ENCODE measurements at places on chromosomes 6 and 20.

DNA sequence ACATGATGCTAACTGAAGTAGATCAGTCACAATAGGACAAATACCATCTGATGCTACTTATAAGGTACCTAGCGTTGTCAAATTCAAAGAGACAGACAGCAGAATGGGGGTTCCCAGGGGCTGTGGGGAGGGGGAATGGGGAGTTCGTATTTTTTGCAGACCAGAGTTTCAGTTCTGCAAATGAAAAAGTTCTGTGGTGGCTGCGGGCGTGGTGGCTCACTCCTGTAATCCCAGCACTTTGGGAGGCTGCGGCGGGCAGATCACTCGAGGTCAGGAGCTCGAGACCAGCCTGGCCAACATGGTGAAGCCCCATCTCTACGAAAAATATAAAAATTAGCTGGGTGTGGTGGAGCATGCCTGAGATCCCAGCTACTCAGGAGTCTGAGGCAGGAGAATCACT, 68.1 kb downstream of the SLC22A23 start:
- DNase-seq: no peak

- no peak for DNase-seq
Observed at GRCh38 chr20:57396984-57397692, 5.9 kb downstream of the RBM38 start.

- no peak for DNase-seq
Observed at GRCh38 chr6:18147160-18147559, 7.7 kb downstream of the TPMT start.

DNA sequence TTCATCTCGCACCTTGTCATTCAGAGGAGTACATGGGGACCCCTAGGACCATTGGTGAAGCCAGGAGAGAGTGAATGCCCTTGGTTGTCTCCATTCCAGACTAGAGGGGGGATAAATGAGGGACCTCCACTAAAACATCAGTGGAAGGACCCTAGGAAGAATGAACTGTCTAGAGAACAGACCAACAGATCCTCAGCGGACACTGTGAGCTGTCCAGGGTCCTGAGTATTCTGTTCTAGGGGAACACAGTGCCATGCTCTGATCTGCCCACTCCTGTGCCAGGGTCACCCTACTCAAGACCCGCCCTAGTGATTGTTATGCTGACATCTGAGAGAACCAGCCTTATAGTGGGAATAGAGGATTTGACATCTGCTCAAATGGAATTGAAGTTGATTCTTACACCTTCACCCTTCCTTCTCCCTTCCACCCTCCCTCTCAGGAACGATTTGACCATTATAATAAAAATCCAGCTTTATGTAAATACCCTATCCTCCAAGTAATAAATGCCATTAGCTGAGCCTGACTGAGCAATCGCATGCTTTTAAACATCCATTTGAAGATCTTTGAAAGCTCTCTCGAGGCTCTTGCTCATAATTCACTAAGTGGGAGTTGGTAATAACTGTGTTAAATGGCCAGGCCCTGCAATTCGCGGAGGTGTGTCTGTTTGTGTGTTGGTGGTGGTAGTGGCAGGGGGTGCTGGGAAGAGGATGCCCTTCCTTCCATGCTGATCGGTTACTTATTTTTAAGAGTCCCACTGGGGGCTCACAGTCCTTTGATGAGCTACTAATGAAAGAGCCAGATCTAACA, 43.6 kb upstream of the SLC32A1 start:
- DNase-seq: no peak

GRCh38 chr20:47535088-47535487, 33.4 kb downstream of the NCOA3 start:
- DNase-seq: no peak

DNA sequence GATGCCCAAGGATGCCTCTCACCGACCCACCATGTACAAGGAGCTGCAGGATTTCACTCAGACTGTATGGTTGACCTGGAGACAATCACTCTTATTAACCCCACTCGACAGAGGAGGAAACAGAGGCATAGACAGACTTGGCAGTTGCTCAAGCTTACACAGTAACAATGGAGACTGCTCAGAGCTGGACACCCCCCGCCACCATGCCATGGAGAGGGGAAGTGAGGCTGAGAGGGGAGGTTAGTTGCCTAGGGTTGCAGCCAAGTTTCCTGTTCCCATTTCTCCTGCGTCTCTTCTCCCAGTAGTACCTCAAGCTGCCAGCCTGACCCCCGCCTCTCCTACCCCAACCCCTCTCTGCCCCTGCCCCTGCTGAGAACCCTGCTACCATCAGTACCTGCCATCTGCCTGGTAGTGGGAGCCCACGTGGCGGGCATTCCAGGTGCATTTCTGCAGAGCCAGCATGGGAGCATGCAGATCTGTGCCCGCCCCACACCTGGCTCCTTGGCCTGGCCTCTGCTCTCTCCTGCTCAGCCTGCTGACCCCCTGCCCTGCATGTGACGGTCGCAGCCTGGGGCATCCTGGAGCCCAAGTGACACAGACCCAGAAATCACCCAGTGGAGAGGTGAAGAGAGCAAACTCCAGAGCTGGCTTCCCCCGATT, 157.7 kb downstream of the PREX1 start:
- no peak for DNase-seq

DNA sequence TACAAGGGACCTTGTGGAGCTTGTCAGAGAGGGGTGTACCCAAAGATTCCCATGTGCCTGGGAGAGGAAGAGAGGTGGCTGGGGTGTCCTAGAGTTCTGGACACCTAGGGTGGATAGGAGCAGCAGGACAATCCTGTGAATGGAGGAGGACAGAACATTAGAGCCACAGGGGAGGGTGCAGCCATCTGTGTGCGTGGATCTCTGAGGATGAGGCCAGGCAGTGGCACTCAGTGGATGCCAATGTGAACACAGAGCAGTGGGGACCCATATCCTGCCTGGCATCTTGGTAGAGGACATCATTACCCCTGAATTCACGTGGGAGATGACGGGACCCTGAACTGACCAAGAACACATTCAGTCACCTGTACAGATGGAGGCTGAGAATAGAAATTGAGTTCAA, 205.3 kb downstream of the CD83 start:
- no peak for DNase-seq
